HS-5 (cell line): ENCODE measurements at places on chromosomes 4 and X.

GRCh38 chrX:20143111-20143510, 1.5 kb upstream of the EIF1AX start:
- DNase-seq: no peak

GRCh38 chr4:177509226-177509745, 67.0 kb upstream of the AGA start:
- no peak for DNase-seq

DNA sequence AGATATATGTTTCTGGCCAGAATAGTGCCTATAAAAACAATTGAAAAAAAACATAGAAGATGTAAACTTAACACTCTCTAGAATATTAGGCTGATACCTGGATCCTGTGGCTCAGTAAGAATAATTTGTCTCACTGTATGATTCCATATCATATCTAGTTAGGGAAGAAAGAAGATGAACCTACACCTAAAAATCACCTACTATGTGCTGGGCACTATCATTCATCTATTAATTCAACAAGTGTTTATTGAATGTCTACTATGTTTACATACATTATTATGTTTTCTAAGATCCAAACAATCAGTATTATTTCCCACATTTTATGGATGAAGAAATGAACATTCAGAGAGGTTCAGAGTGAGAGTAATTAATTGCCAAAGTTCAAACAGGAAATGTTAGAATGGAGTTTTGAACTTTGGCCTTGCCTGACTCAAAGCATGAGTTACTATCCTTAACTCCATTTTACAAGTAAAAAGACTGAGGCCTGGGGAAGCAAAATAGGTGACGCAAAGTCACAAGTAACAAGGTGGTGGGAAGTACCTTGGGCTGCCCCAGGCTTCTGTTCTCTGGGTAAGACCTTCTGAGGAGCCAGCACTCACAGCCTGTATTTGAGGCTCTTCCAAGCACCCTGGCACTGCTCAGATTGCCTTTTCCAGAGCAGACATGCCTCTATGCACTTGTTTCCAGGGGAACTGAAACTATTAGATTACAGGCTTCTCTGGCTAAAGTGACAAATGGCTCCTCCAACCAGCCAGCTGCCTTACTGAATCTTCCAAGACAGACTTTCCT, 111.1 kb upstream of the ACSL4 start:
- no peak for DNase-seq

- DNase-seq: no peak
These were observed 11.2 kb upstream of the CCNG2 start for GRCh38 chr4:77145842-77146185.

DNA sequence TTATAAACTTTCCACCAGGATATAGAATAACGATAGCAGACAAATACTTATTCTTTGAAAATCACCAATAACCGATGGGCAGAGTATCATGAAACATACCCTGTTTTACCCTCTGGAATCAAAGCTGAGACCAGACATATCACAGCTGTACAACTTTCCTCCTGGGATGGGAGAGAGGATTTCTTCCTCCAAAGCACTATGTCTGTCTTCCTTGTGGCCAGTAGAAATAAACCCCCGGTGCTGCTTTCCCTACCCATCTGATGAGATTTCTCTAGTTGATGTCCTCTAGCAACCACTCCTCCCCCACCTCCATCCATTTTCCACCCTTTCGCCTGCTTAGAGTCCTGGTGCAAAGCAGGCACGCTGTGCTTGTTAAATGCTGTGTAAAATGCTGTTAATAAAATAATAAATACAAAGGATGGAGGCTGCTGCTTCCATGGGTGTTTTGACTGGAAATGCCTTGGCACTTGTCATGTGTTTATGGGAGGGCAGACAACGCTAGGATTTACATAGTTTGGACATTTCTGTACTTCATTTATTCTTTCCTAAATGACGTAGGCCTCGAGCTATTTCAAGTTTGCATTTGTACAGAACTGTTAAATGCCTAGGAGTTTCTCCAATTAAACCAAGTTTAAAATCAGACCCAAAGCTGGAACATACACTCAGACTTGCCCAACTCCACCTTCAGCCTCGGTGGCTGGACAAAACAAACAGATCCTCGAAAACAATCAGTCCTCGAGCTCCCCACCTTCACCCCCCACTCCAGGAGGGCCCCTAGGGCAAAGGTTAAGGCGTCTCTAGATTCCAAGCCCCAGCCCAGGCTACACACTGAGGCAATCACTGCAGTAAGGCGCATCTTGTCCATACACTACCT, 10.1 kb downstream of the BCOR start:
- DNase-seq: no peak

GRCh38 chr4:61202638-61203435, 2.7 kb downstream of the ADGRL3 start:
- no peak for DNase-seq

GRCh38 chrX:146090732-146091131, 273.1 kb downstream of the SLITRK2 start:
- no peak for DNase-seq
